ENCODE measurements at places on chromosomes 7 and 10.
A peak's percentile ranks its signal among the peaks of the same experiment; 100 is the strongest.

- no peak for DNase-seq
Observed at GRCh38 chr10:13701157-13701919, 114.6 kb downstream of the PRPF18 start.

- no peak for DNase-seq
Observed at GRCh38 chr10:93604146-93604545, 3.1 kb upstream of the RBP4 start.

GRCh38 chr7:50359995-50360925, 55.7 kb downstream of the IKZF1 start:
- DNase-seq = peak; percentile 78

GRCh38 chr7:24334627-24335026, 50.6 kb downstream of the NPY start:
- DNase-seq = no peak

GRCh38 chr7:20651960-20652544, 36.6 kb downstream of the ABCB5 start:
- no peak for DNase-seq

GRCh38 chr7:127034186-127034806, 218.4 kb downstream of the GRM8 start:
- no peak for DNase-seq

GRCh38 chr10:113127261-113127900, 177.3 kb downstream of the TCF7L2 start:
- no peak for DNase-seq

- no peak for DNase-seq
Observed at GRCh38 chr7:102840404-102840803, 72.4 kb upstream of the LRRC17 start.

- DNase-seq = no peak
Observed at GRCh38 chr10:120803972-120804371, 47.2 kb upstream of the WDR11 start.

DNA sequence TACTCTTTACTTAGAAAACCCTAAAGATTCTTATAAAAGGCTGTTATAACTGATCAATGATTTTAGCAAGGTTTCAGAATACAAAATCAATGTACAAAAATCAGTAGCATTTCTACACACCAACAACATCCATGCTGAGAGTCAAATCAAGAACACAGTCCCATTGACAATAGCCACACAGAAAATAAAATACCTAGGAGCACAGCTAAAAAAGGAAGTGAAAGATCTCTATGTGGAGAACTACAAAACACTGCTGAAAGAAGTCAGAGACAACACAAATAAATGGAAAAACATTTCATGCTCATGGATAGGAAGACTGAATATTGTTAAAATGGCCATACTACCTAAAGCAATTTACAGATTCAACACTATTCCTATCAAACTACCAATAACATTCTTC, 427.0 kb downstream of the KCNMA1 start:
- no peak for DNase-seq

DNA sequence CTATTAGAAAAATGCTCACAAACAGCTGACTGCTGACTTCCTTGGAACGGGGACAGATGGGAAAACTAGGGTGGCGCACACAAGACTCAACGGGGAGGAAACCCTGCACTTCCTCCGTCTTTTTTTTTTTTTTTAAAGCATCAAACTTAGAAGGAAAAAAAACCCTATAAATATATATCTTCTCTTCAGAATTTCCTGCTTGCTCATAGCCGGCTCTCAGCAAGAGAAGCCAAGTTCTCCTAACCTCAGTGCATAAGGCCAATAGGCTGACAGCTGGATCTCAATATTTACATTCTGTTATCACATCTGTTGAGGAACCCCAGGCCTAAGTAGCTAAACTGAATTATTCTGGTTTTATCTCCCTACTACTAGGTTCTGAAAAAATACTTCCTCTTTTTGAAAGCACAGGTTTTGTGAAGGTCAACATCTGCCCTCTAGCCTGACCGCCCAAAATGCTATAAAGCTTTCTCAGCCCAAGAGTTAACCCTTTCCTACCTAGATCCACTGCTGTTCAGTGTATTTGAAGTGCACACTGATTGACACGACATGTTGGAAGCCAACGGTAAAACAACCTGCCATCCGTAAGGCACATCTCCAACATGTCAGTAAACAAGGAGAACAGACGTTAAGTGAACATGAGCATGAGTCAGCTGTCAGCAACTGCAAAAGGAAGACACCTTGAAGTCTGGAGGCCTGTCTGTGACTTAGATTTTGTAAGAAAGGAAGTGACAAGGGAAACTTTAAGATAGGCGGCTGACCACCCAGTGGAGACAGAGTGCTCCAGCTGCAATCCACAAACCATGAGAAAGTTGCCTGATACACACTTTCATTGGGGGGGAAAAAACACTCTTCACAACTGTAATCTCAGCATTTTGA, 83.8 kb downstream of the EBLN1 start:
- DNase-seq = no peak

- DNase-seq = no peak
Observed at GRCh38 chr7:56537477-56537876, 421.3 kb upstream of the NUPR2 start.

DNA sequence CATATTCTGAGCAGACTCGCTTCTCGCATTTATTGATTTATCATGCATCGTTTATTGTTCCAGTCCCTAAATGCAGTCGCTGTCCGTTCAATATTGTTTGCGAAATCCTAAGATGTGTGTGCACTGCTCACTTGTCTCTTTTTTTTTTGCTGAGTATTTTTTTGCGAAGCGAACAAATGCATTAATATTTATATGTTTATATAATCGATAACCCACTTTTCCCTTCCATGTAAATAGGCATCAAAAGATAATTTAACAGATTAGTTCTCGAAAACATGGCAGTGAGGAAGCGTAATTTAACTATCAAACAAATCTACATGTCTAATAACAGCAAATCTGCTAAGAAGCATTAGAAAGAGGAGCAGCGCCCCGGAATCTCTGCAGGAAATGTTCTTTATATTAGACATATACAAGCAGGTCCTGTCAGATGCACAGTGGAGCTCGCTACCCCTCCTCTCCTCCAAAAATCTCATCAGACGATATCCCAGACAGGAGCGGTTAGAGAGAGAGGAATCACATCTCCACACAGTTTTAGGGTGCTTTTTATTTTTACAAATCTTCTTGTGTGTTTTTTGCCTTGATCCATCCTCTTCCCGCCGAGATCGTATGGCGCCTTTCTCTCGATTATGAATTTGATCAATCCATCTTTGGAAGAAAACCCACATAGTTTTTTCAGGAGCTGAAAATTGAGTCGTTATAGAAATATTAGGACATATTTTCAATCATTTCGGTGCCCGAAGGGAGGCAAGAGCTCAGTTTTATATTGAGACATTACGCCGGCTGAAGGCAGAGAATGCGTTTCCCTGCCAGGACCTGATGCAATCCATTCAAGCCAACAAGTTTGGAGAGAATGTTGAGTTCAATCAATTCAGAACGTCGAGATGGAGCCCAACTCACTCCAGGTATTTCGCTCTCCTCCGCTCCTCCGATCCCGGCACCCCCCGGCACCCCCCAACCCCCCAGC, at the start of gene ARID5B:
TSS of gene ARID5B (plus strand) at position 871 of the 964 bp plus-strand sequence. CDS start at position 882, 11 bp downstream.
- DNase-seq = peak; percentile 41

- no peak for DNase-seq
Observed at GRCh38 chr7:157238087-157238486, 98.7 kb upstream of the DNAJB6 start.

DNA sequence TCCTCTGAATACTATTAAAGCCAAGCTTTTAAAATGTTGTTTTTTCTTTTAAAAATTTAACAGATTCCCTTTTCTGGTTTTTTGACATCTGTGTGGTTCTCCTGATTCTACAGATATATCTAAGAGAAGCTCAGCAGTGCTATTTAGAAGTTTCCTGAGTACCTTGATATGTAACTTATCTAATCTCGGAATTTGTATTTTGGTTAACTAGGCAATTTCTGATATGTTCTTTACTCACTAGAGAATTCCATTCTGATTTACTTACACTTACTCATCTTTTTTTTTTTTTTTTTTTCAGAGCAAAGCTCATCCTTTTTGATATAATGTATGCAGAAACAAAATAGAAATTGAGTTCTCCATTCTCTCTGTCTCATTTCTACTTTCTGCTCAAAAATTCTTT, 63.8 kb downstream of the PALS2 start:
- DNase-seq = no peak

DNA sequence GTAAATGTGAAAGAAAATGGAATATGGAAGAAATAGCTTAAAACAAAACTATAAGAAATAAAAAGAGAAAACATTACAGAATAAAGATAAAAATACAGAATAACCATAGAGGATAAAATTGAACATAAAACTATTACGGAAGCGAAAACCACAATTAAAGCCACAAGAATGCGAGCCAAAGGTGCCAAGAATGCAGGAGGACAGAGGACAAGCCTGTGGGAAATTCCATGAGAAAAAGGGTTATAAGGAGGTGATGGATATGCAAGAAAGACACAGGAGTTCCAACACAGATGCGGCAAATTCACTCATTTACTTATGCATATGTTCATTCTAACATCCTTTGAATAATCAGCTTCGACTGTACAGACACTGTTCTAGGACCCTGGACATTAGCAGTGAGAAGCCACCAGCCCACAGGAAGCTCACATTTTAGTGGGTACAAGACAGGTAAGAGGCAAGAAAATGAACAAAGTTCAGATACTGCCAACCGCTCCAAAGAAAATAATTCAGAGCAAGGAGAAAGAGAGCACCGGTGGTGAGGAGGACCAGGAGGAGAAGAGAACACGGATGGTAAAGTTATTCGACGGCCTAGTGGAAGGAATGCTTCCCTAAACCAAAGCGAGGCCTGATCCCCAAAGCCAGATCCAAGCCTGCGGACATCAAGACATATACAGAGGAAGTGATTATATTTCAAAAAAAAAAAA, 213.7 kb upstream of the MGMT start:
- DNase-seq = no peak

GRCh38 chr7:128385988-128386925, 23.5 kb downstream of the IMPDH1 start:
- no peak for DNase-seq

DNA sequence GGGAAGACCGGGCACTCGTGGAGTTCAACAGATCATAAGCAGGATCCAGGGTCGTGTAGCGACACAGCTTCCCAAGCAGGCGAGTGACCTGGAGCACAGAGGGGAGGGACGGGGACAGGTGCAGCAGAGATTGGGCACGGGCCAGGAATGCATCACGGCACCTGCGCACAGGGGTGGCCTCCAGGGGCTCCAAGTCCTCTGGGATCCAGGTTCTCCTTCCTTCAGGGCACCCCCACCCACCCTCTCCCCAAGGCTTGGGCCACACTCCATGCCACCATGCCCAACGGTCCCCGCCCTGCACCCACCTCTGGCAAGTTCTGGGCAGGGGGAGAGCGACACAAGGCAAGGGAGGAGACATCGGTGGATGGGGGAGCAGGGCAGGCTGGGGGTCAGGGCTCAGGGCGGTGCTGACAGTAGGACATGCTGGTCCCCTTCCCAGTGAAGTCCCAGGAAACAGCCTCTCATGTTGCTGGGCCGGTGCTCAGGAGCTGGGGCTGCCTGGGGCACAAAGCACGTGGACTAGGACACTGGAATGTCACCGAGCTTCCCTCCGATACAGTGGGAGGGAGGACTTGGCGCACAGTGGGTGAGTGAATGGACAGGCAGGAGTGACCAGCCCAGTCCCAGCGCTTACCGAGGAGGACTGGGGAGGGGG, 597.3 kb downstream of the PTPRN2 start:
- no peak for DNase-seq

- DNase-seq = no peak
Observed at GRCh38 chr7:104928721-104929400, 85.1 kb upstream of the KMT2E start.

- DNase-seq = no peak
Observed at GRCh38 chr10:6140965-6141295, 52.1 kb downstream of the RBM17 start.

DNA sequence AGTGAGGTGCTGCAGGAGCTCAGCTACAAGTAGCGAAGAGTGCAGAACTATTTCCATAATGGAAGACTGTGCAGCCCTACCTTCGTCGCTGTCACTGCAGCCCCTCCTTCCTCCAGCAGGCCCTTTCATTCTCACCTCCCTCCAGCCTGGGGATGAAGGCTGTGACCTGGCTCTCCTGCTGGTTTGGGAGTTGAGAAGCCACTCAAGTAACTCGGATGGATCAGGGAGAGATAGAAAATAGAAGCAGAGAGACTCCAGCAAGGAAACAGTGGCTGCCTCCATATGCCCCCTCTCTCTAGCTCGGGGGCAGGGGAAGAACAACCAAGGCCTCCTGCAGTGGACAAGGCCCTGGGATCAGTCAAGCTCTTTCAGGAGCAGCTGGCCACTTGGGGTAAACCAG, 37.4 kb upstream of the NPFFR1 start:
- DNase-seq = no peak

GRCh38 chr7:149859876-149860275, 13.9 kb upstream of the ATP6V0E2 start:
- no peak for DNase-seq

- no peak for DNase-seq
Observed at GRCh38 chr10:65346466-65346865, 1579.4 kb upstream of the LRRTM3 start.
